Stimulated activated CD8-positive, alpha-beta memory T cell treated with anti-CD3 and anti-CD28 coated beads, Interleukin-4, amount 100 ng/mL, for 1 hour (primary cell): ENCODE measurements at places on chromosomes 1 and 21.

GRCh38 chr1:89815611-89816010 lies 5.2 kb upstream of the LRRC8D start:
- no peak for DNase-seq

GRCh38 chr1:198798923-198799386 lies 160.1 kb downstream of the PTPRC start:
- no peak for DNase-seq

GRCh38 chr1:160158031-160158430 lies 6.6 kb downstream of the ATP1A4 start:
- DNase-seq: no peak

DNA sequence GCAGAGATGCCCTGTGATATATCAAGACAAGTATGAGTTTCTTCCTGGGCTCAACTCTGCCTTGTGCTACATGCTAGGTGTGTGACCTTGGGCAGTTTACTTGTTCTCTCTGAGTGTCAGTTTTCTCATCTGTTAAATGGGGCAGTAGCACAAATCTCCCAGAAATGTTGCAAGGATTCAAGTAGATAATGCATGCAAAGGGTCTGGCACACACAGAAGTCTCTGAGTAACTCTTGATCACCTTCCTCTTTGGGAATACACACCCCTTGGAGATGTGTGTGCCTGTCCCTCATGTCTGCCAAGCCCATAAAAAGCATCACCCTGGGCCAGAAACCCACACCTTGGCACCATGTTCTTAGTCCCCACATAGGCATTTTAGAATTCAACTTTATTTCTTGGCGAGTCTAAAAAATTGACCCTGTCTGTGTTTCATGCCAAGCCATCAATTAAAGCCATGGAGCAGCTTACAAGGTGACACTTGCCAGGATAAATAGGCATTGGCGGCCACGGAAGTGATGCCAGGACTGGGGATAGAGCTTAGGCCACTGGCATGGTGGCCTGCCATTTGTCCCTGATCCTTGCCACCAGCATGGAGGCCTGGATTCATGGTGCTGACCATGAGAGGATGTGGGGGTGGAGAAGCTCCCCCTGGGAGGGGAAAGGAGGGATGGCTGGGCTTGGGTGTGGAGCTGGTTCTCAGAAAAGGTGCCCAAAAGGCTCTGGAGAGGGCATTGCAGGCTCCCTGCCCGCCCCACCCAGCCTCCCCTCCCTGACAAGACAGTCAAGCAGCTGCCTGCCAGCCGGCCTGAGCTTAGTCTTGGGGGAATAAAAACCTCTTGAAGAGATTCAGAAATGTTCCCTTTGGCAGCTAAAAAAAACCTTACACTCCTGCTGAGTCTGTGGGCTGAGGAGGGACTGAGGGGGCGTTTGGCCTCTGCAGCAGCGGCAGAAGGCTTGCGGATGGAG lies 118.0 kb upstream of the IPO9 start:
- DNase-seq: no peak

- no peak for DNase-seq
Measured at GRCh38 chr1:95233319-95233736, 682 bp upstream of the RWDD3 start.

DNA sequence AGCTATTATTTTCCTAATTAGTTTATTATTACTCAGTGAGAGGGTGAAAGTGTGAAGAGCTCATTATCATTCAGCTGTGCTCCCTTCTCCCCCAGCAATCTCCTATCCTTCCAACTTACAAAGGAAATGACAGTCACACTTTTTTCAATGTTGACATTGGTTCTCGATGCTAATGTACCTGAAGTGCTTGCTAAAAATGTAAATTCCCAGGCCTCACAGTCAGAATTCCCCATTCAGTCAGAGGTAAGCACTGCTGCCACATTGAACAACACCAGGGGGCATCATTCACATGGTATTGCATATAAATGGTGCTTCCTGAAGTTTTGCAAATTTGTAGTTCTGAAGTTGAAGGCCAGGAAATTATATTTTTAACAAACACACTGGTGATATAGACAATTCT lies 132.7 kb upstream of the FOXD3 start:
- DNase-seq: no peak

- DNase-seq: no peak
Measured at GRCh38 chr21:31957631-31958030, 84.8 kb downstream of the HUNK start.

DNA sequence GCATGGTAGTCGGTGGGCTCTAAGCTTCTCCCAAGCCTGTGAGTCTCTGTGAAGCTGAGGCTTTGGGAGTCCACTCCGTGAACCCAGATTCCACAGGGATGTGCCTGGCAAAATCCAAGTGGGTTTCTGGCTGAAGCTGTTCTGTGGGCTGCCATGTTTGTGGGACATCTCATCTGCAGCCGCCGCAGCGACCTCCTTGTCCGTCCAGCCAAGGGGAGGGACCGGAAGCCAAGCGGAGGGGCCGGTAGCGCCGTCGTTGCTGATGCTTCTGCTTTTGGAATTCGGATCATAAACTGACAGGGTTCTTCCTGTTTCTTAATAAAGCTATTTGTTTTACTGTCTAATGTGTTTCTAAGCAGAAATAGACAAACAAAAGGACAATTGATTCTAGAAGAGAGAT lies 13.3 kb downstream of the KIF26B start:
- no peak for DNase-seq

- no peak for DNase-seq
Measured at GRCh38 chr1:29744684-29745490, 508.6 kb downstream of the PTPRU start.

GRCh38 chr21:24423546-24423945 lies 1183.7 kb downstream of the MRPL39 start:
- no peak for DNase-seq

GRCh38 chr1:7639435-7640131 lies 131.5 kb upstream of the VAMP3 start:
- DNase-seq: no peak

GRCh38 chr1:8155528-8156186 lies 129.5 kb upstream of the ERRFI1 start:
- DNase-seq: no peak

DNA sequence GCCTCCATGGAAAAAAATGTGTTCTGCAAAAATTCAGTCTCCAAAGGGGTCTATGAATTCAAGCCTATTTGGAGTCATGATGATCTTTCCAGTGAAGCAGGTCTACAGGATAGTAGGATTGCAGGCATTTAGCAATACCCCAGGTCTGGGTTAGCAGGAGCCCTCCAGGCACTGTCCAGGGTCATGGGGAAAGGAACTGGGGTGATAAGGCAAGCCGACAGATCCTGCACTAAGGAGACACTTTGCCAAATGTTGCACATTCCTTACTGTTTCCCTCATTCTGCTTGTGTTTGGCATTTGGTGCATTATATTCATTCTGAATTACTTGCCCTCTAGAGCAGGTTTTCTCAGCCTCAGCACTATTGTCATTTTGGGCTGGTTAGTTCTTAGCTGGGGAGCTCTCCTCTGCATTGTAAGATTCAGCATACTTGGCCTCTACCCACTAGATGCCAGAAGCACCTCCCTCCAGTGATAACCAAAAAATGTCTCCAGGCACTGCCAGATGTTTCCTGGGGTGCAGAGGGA lies 333.3 kb upstream of the PLXNA2 start:
- no peak for DNase-seq

DNA sequence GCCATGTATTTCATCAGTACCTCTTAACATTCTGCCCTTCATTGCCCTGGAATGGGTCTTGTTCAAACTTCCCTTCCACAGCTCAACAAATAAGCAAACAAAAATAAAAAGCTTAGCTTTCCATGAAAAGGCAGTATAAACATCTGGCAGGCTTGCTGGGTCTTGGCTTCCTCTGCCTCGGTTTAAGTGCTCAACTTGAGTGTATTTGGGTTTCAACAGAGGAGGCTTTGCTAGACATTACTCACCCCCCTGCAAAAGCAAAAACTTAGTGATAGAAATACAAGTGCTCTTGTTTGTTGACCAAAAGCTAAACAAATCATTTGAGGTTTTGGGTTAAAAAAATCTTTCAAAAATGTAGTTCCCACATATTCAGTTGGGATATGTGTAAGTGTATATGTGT lies 518.5 kb downstream of the PLPP3 start:
- no peak for DNase-seq

DNA sequence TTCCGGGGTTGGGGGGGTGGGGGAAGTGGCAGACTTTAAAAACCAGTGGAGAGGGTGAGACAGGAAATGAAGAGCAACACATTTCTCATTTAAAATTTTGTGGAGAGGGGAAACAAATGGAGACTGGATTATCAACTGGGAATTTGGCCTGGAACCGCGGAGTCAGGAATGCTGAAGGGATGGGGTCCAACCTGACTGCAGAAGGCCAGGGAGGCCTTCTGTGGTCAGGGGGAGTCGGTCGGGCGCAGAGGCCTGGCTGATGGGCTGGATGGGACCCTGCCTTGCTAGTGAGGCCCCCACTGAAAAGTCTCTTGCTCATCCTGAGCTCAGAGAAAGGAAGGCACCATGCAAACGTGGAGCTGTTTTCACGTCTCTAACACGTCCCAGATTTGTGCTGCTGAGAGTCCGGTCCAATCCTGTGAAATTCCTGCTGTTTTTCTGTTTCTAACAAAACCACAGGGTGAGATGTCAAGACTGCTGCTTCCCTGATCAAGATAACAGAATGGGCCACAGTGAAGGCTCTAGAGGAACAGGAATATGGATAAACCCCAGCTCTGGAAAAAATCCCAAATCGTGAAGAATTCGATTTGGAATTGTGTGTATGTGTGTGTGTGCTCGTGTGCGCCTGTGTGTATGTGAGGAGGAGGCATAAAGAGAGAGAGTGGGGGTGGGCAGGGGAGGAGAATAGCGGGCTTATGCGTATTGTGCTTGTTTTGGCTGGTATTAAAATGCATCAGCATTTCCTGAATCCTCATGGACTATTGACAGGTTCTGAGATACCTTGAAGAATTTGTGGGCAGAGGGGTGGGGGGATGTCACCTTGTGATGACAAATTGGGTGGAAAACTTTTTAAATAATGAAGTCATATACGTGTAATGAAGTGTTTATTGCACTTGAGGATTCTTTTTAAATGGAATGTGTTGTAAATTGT lies 117.4 kb downstream of the NGF start:
- no peak for DNase-seq

DNA sequence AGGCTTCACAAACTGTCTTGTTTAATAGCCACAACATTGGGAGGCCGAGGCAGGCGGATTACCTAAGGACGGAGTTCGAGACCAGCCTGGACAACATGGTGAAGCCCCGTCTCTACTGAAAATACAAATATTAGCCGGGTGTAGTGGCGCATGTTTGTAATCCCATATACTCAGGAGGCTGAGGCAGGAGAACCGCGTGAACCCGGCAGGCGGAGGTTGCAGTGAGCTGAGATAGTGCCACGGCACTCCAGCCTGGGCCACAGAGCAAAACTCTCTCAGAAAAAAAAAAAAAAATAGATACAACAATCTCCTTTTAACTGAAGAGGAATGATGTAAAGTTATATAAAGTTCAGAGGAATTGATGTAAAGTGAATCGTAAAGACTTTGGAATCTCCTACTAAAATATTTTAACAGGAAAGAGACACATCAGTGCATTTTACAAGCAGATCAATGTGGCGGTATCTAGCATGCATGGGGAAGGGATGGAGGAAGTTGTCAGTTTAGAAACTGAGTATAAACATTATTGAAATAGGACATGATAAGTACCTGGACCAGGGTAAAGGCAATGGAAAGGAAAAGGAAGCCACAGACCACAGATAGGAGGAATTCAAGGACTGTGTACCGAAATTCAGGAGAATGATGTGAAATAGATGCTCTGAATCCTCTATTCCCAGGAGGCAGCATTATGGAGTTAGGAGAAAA lies 41.5 kb downstream of the PTPRC start:
- no peak for DNase-seq

- DNase-seq: no peak
Measured at GRCh38 chr1:16436946-16437474, at the start of gene SPATA21. TSS of gene SPATA21 (minus strand) at chr1:16437424. CDS start at chr1:16431371, 6,053 bp downstream.

- DNase-seq: no peak
Measured at GRCh38 chr1:201108614-201109013, 3.6 kb downstream of the CACNA1S start.

- DNase-seq: no peak
Measured at GRCh38 chr1:23417570-23417969, 7.0 kb downstream of the TCEA3 start.

DNA sequence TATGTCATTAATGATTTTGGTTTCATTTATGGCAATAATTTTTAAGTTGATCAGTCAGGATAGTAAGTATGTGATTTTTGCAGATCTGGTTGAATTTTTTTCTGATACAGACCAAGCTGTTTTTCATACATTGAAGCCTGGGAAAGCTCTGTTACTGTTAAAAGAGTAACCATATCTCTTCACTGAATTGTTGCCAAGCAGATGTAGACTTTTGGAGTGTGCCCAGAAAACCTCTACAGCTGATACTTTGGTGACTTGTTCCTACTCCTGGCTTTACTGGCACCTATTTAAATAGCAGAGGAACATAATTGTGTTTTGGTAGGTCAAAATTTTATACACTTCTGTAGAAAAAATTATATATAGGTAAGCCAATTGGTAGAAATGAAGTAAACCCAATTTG lies 49.4 kb downstream of the NFIA start:
- DNase-seq: no peak

- no peak for DNase-seq
Measured at GRCh38 chr1:166840309-166841274, 1.3 kb downstream of the POGK start.

GRCh38 chr1:164801246-164801731 lies 242.3 kb downstream of the PBX1 start:
- no peak for DNase-seq

DNA sequence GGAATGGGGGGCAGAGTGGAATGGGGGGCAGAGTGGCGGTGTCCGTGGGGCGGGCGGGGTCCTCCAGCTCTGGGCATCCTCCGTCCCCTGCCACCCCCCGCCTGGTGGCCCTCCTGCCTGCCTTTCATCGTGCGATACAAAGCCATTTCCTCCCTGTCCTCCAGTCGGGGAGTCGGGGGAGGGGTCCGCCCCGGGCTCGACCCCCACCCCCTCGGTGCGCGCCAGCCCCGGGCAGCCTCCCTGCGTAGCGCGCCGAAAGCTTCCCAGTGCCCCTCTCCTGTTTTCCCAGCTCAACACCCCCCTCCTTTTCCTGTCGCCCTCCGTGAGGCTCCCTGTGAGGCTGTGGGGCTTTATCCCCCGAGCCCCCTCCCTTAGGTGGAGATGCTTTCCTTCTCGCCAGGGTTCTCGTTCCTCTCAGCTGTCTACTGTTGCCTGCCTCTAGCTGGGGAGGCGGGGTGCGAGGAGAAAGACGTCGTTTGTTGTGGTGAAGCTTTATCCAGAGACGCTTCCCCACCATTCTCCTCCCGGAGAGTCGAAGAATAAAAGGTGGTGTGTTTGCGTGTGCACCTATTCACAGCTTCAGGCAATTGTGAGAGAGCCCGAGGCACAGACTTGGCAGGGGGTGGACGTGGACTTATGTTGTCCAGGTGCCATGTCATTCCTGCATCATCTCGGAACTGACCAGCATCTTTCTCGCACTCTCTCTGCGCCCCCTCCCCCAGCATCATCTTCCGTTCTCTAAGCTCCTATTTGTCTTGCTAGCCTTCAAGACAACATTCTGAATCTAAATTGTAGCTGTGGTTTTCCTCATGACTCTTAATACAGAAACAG lies 848 bp downstream of the DNM3 start:
- DNase-seq: no peak

GRCh38 chr1:12112711-12113161 lies 49.6 kb downstream of the TNFRSF8 start:
- DNase-seq: no peak
